ENCODE measurements at places on chromosomes 6 and 20. TPM values are rescaled to one million over a fixed set of nuclear protein-coding genes. Genes with fewer than 3 reads are reported as not detected.

Gene DAAM2
- polyA plus RNA-seq, result 17.8 TPM

Gene ARHGAP40
- polyA plus RNA-seq, result not detected

Gene HLA-DRB5
- 20.4 TPM for polyA plus RNA-seq

Gene TRIM10
- polyA plus RNA-seq, result 6.6 TPM

DNA sequence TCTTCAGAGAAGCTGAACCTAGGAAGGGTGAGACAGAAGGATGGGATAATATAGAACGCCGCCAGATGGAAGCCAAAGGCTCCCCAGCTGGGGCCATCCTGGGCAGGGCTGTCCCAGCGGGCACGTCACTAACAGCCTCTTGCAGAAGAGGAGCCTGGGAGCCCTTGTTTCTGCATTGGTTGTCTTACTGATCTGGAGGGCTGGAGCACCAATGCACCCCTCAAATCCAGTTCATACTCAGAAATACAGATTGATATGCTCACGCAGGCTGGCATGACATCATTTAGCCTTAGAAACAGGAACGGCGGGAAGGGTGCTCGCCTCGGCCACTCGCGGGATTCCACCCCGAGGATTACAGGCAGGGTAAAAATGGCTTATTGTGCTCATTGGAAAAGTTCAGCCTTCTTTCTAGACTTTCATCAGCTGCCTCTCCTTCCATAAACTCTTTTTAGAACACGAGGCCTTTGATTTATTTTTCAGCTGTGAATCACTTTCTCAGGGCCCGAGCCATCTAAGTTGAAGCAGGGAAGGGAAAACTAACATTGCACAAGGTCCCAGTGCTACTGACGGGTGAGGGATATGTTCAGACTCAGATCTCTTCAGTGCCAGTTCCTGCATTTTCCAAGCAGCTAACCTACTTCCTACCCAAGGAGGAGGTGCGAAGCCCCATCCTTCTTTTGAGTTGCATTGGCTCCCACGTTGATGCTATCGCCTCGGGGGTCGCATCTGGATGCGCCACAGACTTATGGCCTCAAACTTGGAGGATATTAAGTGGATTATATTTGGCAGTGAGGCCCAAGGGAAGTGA is 82.3 kb downstream of the GMPR start:
- H3K36me3 ChIP-seq, result peaks cover 10% of the 10 kb centered on the region
- H3K4me3 ChIP-seq, result no peak overlapping the region
- H3K4me1 ChIP-seq, result no peaks in the 10 kb centered on the region
- no peak overlapping the region for H3K27ac ChIP-seq
